ENCODE measurements at places on chromosomes 3 and 15.

DNA sequence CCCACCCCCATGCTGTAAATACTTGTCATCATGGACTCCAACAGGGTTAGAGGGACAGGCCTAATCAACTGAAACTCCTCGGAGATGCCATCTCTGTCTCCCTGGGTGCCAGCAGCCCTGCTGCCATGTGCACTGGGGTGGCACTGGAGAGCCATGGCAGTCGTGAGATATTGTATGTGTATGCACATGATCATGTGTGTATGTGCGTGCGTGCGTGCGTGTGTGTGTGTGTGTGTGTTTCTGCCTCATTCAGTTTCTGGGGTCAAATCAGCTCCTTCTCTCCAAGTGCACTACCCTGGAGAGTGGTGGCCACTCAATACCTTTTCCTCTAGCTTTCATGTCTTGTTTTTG is 3.2 kb upstream of the APEH start:
- no peak for DNase-seq

GRCh38 chr15:56812961-56813360 is 79.7 kb upstream of the ZNF280D start:
- no peak for DNase-seq

GRCh38 chr3:46987743-46988401 is 8.4 kb downstream of the NBEAL2 start:
- no peak for DNase-seq

DNA sequence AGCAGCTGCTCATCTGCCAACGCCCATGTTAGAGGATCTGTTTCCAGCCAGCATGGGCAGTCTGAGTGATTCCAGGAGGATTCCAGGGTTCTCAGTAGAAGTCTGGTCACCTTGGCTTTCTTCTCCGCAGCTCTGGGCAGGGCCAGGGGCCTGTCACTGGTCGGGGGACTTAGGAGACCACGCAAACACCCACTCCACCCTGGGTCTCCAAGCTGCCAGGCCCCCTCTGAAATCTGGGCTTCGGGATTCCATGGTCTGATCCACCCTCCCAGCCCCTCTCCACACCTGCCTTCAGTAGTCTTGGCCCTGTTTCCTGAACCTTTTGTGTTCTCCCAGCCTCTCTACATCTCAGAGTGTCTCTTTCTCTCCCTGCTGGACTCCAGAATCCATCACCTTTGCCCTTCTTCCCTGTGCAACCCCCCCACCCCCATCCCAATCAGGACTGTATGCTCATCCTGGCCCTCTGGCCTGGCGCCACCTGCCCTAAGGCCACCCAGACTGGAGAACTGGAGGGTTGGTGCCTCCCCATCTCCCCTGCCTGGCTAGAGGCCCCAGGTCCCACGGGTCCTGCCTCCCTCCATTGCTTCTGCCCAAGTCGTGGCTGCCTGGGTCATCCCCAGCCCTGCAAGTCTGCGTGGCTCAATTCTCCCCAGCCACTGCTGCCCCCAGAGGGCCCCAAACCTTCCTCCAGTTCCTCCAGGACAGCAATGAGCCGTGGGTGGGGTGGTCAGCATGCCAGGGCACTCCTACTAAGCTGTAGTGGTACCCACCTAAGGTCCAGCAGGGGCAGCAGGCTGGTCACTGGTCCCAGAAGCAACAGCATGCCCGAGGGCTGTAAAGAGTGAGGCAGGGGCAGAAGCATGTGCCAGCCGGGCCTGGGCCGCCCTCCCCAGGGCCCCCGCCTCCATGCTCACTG is 102.8 kb downstream of the TBC1D2B start:
- DNase-seq, result no peak

- no peak for DNase-seq
Measured at GRCh38 chr3:120855665-120856437, 52.2 kb upstream of the STXBP5L start.

DNA sequence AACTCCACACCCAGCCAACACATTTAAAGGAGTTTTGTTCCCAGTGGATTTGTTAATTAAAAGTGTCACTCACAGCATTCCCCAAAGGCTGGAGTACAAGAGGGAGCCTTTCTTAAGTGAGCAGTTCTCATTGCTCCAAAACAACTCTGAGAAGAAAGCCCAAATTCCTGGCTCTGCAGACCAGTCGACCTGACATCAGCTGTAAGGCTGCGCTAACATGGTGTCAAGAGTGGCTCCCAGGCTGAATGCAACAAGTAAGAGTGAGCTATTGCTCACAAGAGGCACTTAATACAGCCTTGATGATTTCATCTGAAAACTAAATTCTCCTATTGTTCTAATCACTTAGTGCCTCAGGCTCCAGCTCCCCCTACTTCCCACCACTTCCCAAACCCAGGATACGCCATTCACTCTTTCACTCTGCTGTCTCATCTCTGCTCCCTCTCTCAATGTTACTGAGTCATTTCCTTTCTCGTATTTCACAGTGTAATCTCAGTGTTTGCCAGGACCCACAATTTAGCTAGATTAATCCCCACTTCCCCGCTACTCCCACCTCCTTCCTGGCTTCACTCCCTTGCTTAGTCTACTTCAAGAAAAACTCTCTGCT is 81.8 kb downstream of the WWTR1 start:
- peak; percentile 98 for DNase-seq

DNA sequence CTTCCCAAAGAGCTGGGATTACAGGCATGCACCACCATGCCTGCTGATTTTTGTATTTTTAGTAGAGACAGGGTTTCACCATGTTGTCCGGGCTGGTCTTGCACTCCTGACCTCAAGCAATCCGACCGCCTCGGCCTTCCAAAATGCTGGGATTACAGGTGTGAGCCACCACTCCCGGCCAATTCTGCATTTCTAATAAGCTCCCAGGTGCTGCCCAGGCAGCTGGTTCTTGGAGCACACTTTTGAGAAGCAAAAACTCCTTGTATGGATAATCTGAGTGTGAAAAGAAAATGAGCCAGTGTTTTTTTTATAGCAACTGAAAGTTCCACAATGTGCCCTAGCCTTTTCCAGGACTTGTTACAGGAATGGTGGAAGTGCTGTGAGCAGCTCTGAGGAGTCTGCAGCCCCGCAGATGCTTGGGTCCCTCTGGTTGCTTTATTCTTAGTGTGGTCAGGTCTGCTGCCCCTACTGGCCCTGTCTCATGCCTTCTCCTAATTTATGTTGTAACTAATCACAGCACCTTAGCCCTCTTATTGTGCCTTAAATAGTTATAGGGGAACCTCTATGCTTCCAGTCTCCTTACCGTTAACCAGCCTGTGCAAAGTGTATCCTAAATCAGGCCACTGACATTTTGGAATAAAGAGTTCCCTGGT is 13.5 kb upstream of the KCNAB1 start:
- peak; percentile 2 for DNase-seq

GRCh38 chr3:45592830-45593707 is 1.5 kb upstream of the LIMD1 start:
- DNase-seq, result peak; percentile 95

DNA sequence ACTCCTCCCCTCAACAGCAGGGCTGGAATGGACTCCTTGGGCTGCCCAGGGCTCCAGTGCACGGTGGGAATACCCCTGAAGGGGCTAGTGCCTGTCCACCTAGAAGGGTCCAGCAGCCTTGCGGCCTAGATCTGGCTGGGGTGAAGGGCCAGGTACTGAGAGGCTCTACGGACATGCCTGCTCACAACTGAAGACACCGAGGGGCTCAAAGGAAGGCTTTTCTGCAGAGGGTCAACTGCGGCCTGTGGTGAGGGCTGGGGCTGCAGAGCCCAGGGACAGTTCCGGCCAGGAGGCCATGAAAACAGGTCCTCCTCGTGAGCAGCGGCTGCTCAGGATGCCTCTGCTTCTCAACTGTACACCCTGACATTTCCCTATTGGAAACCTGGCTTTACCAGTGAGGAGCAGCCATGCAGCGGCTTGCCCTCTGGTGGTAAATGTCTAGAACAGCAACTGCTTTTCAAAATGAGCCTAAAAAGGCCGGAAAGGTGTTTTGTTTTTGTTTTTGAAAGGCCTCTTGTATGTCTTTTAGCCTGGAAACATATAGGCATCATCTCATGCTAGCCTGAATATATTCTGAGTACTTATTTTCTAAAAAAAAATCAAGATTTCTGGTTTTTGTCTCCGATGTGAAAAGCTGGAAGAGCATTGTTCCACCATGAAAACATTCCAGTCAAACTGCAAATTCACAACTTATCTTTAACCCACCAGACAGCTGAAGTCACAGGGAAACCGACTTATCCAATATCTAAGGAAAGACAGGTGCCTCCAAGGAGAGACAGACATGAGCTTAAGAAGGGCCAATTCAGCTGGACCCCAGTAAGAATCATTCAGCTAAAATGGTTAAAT is 163.4 kb downstream of the KLF13 start:
- DNase-seq, result peak; percentile 50

DNA sequence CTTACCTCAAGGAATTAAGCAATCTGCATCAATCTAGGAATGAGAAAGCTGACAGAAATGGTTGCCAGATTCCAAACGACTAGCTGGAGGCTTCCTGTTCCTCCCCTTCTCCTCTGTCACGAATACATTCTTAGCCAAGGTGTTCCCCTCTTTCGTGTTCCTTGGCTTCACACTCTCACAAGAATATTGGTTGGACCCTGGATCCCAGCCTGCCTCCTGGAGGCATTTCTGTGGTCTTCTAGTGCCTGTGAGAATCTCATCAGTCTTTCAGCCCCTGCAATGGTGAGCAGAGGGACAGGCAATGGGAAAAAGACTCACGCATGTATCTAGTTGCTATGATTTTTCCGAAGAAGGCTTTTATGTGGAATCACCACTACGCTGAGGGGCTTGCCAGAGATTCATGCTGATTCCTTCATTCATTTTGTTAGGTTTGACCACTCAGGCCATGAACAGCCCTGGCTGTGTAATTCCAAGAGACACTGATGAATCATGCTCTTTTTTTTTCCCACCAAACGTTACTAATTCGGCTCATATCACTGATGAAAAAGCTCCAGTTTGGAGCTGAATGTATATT is 1.6 kb upstream of the P3H2 start:
- DNase-seq, result peak; percentile 57

GRCh38 chr3:60932643-60933042 is 318.6 kb downstream of the FHIT start:
- DNase-seq, result peak; percentile 33

DNA sequence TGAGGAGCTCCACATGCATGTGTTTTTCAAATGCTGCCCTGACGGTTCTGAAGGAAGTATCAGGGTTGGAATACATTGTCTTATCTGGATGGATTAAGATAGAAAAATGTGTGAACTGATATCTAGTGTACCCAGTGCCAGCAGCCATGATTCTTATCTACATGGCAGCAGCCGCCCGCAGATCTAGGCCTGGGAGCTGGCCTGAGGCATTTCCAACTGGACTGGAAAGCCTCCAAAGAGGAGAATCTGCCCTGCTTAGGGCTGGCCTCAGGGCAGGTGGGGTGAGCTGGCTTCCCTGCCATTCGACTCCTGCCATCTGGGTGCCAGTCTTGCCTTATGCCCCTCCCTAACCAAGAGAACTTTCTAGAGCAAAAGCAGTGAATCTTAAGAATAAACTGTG is 125.8 kb downstream of the SSR3 start:
- DNase-seq, result no peak

DNA sequence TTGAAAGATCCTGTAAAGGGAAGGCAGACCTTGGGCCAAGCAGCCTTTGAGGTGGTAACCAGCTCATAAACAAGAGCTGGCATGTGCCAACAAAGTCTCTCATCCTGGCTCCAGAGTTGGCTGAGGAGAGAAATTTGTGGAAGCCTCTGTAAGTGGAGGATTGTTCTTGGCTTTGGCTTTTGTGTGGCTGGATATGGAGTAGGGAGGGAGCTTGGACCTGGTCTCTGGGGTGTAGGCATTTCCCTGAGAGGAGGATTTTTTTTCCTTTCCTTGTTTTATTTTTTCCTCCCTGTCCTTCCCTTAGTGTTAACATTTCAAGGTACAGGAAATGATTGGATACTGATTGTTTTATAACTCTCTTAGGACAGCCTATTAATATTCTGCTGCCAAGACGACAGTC is 60.8 kb downstream of the ZNF609 start:
- DNase-seq, result no peak

- DNase-seq, result peak; percentile 30
Measured at GRCh38 chr3:36906504-36907149, 38.2 kb downstream of the TRANK1 start.

DNA sequence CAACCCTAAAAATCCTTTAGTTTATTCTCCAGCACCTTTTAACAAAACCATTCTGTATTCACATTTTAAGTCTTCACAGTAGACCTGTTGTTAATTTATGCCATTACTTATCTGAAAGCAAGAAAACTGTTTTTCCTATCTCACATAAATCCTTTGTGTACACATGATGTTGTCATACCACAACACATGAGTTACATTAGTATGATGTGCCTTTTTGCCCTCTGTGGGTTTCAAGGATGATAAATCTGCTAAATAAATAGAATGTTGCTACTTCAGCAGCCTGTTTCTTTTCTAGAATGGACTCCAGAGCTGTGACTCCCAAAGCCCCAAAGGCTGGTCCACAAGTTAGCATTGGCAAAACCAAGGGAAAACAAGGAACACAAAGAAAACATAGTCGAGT is 151.6 kb downstream of the SERPINI1 start:
- DNase-seq, result peak; percentile 43

- DNase-seq, result peak; percentile 73
Measured at GRCh38 chr3:110341047-110341446, 730.6 kb upstream of the NECTIN3 start.

DNA sequence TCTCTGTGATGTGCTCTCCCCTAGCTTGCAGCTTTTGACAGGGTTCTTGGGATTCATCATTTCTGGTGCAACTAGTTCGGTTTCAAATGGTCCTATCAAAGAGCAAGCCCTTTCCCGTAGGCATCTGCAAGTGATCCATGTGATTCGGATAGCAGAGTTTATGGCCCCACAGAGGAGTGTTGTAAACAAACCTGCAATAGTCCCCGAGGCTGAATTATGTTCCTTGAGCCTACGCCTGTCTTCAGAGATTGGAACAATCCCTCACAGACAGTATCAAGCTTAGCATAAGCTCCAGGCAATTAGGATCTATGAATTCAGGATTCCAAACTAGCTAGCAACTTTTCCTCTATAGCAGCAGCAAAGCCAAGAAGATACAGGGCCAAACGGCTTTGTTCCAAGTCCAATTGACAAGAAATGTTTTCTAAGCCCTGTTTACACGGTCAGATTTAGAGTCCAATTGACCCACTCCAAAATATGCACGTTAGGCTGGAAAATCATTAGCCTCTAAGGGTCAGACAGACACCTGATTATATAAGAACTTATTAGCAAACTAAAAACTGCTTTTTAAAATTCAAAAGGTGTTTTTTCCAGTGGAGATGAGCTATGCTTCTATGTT is 24.8 kb downstream of the LNP1 start:
- no peak for DNase-seq

DNA sequence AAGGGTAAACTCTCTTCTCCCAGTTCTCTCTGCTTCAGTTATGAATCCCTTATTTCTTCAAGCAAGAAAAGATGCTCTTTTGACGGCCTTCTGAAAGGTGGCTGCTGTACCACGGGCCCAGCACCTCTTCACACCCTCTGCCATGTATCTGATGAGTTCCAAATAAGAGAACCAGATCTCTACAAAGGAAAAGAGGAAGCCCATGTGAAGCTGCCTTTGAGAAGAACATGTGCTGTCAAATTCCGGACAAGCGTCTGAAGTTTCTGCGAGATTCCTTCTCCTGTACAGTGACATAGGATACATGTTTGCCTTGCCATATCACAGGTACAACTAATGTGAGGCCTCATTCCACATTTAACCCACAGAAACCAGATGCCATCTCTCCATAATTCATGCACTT is 59.2 kb downstream of the SH3BP5 start:
- DNase-seq, result no peak

GRCh38 chr3:169215461-169216352 is 447.8 kb downstream of the MECOM start:
- no peak for DNase-seq

All from HCEC 1CT (cell line).